ENCODE measurements at places on chromosomes 2 and 18.

DNA sequence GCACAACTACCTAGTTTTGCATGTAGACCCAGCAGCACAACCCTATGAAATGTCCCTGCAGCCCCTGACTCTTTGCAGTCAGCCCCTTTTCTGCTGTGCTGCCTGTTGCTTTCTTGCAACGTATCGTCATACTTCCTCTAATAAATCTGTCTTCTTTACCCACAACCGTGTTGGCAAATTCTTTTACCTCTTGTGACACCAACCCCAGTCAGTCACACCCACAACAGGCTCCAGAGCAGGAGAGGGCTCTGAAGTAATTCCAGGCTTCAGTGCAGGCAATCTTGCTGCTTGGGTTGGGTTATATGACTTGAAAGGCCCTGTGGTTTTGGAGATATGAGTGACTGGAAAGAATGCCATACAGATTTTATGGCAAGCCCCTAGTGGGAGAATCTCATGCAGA is 79.1 kb upstream of the KCNH7 start:
- no peak for DNase-seq

- no peak for DNase-seq
These were observed 53.4 kb downstream of the LPIN1 start for GRCh38 chr2:11799826-11800225.

GRCh38 chr2:55019526-55020258 is 30.6 kb downstream of the RTN4 start:
- DNase-seq: no peak

DNA sequence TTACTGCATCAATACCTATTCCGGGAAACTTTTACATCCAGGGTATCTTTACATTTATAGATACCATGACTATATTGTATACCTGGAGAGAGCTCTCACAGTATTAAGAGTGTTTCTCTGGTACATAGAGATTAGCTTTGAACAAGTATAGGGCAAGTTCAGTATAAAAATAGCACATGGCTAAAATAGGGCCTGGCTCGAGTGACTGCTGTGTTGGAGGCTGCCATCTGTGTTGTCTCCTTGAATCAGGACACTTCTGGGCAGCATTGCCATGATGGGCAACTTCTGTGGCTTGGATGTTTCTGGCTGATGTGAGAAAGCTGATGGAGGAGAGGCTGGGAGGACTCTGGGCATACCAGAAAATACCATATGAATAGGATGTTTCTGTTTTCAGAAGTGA is 18.7 kb downstream of the ARHGAP28 start:
- DNase-seq: peak; percentile 8

- DNase-seq: no peak
These were observed 428.1 kb downstream of the MEIS1 start for GRCh38 chr2:66862885-66863650.

GRCh38 chr2:15851076-15851693 is 89.2 kb upstream of the MYCN start:
- no peak for DNase-seq

DNA sequence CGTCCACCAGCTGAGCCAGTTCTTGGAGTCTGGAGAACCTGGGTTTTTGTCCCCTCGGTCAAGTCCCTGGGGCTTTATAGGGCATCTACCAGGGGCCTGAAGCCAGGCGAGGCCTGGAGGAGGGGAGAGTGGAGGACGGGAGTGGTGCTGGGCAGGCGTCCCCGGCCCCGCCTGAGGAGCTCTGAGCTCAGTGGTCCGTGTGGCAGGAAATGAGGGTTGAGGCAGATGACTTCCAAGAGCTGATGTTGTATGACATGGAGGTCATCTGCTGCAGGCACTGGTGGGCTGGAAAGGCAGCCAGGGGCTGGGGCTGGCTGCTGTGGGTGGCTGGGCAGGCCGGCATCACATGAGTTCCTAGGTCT is 118.5 kb upstream of the HS6ST1 start:
- DNase-seq: no peak

DNA sequence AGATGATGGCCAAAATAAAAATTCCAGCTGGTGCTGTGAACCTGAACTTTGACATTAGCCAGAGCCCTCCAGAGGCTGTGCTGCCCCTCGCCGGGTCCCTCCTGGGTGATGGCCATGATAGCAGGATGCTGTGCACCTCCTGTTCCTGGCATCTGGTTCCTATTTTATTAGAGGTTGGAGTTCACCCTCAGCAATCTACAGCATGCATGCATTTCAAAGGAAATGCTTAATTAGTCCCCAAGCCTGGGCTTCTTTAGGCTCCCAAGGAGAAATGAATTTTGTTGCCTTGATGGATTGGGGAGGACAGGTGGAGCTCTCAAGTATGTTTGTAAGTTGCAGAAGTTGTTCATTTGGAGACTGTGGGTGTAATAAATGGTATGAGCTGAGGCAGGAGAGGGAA is 166.9 kb downstream of the GLI2 start:
- no peak for DNase-seq

GRCh38 chr18:36900466-36900865 is 71.5 kb downstream of the KIAA1328 start:
- no peak for DNase-seq

DNA sequence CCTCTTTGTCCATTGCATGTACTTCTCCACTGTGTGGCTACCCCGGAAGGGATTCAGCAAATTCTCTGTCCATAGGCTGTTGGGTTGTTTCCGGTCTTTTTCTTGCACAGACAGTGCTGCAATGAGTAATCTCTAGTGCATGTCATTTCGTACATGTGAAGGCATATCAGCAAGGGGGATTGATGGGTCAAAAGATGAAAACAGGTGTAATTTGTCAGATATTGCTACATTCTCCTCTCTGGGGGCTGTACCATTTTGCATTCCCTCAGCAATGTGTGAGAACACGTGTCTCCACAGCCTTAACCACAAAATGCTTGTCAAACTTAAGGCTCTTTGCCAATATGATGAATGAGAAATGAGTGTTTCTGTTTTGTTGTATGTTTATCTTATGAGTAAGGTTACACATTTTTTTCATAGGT is 60.5 kb downstream of the KLHL29 start:
- DNase-seq: no peak

- no peak for DNase-seq
These were observed 55.8 kb downstream of the KCNE4 start for GRCh38 chr2:223107825-223108224.

DNA sequence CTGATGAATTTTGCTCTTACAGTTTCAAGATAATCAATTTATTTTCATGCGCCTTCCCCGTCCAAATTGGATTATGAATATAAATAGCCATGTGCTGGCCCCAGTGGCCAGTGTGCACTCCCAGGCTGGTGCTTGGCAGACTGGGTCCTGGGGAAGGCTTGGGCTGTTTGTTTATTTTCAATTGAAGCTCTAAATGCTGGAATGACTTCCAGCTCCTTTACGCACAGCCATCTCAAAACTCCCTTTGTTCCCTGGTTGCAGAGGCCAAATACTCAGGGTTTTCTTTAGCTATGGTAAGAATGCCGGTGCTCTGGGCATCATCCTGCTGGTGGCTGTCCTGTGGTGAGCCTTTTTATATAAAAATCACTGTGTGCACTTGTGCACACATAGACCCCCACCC is 131.5 kb downstream of the PRKCE start:
- DNase-seq: peak; percentile 40

DNA sequence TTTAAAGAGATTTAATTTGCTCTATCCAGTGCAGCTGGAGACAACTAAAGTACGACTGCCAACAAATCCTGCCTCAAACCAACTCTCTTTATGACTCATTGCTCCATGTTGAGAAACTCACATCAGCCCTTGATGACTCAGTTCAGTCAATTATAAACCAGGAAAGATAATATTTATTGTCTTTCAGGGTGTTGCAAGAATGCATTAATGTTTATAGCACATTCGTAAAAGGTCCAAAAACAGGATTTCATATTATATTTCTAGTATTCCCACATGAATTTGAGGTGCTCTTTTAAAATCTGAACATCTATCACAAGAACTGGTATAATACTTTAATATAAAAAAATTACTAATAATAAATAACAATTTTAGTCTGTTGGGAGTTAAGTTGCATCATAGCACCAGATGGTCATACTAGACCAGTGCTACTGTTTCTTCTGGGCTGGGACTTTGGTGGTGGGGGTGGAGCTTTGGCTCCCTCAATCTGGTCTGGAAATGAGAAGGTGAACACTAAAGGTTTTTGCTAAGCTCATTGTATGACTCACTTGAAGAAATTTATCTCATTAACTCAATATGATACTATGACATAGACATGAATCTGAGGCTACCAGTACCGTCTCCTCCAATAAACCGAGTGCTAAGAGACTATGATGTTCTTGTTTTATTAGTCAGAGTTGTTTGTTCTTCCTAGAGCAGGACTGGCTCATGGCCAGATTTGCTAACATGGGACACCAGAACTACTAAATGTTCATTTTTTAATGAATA is 26.6 kb upstream of the MAP3K20 start:
- DNase-seq: peak; percentile 9

DNA sequence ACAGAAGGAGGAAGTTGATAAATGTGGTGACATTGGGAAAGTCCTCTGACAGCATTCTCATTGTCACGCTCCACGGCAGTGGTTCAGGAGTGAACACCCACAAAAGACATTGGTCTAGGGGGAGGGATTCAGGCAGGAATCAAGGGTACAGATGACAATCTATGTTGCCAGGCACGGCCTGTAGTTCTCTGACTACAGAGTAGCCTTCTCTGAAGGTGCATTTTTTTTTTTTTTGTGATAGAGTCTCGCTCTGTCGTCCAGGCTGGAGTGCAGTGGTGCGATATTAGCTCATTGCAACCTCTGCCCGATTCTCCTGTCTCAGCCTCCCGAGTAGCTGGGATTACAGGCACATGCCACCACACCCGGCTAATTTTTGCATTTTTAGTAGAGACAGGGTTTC is 7.4 kb upstream of the MOB1A start:
- no peak for DNase-seq

DNA sequence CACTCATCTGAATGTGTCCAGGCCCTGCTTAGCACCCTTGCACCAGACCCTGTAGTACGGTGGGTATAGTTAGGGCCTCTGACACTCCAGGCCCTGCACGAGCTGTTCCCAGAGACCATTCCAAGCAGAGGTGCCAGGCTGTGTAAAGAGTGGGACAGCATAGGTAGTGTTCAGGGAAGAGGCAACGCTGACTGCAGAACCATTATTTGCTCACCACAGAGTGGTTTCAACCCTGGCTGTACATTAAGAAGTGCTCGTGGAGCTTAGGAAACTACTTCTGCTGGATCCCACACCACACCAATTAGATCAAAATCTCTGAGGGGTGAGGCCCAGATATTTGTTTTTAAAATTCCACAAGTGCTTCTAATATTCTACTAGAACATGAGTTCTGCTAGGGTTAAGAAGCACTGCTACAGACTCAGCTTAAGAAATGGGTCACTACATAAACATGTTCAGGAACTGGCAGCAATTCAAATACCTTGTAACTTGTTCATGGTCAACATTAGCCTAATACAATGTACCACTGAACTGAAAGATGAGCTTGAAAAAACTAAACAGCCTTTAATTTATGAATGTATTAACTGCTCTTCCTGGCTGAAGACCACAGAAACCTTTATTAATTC is 183.0 kb downstream of the MYO5B start:
- DNase-seq: no peak

DNA sequence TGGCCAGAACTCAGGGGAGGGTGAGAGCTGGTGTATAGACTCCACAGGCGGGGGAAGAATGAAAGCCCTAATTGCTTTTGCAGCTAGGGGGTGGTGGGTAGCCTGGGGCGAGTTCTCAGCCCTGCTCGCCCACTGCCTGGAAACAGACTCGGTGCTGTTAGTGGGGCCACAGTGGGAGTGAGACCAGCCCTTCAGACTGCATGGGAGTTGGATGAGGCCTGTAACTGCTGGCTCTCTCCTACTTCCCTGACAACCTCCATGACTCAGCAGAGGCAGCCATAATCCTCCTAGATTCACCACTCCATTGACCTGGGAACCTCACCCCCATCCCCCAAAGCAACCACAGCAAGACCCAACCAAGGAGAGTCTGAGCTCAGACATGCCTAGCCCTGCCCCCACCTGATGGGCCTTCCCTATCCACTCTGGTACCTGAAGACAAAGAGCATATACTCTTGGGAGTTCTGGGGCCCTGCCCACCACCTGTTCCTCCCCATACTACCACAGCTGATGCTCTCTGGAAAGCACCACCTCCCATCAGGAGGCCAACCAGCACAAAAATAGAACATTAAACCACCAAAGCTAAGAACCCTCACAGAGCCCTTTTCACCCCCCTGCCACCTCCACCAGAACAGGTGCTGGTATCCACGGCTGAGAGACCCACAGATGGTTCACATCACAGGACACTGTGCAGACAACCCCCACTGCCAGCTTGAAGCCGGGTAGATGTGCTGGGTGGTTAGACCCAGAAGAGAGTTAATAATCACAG is 226.3 kb downstream of the EIPR1 start:
- no peak for DNase-seq

GRCh38 chr2:65490222-65490621 is 57.8 kb upstream of the SPRED2 start:
- DNase-seq: no peak

GRCh38 chr2:165844216-165844615 is 50.2 kb upstream of the GALNT3 start:
- no peak for DNase-seq

DNA sequence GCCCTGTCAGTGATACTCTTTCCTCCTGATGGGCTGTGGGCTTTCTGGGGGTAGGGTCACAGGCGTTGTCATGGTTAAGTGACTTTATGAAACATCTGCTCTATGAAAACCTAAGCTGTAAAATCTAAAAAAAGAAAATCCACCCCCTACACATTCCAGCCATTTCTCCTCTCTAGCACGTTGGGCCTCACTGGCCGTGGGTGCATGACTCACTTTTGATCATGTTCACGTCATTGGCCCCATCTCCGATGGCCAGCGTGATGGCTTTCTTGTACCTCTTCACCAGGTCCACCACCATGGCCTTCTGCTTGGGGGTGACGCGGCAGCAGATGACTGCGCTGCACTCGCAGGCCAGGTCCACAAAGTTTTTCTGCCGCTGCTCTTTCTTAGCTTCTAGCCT is 39.3 kb upstream of the NARS1 start:
- no peak for DNase-seq

GRCh38 chr18:34314847-34315246 is 90.1 kb upstream of the NOL4 start:
- DNase-seq: no peak

- DNase-seq: no peak
These were observed 9.0 kb downstream of the STEAP3 start for GRCh38 chr2:119232666-119232993.

- peak; percentile 12 for DNase-seq
These were observed 24.4 kb downstream of the MPHOSPH10 start for GRCh38 chr2:71154798-71155197.

DNA sequence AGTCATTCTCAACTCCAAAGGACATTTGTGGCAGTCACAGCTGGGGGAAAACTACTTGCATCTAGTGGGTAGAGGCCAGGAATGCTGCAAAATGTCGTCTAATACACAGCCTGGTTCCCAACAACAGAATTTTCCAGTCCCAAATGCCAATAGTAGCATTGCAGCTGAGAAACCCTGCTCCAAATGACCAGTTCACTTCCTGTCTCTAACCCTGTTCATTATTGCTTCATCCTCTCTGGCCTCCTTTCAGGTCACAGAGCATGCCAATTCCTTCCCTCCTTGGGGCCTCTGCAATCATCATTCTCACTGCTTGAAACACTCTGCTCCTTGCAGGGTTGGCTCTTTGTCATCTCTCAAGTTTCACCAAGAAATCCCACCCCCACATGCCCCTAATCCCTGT is 139.1 kb downstream of the IRS1 start:
- DNase-seq: no peak

GRCh38 chr2:35963824-35964223 is 391.8 kb upstream of the CRIM1 start:
- no peak for DNase-seq

GRCh38 chr18:66548747-66549146 is 55.1 kb downstream of the CDH19 start:
- DNase-seq: no peak

- DNase-seq: no peak
These were observed 42.0 kb upstream of the NFE2L2 start for GRCh38 chr2:177306550-177306949.

All from G401 (cell line).